Osteoblast (primary cell): ENCODE measurements at places on chromosomes 7 and 10.

- peak; percentile 96 for DNase-seq
Observed at GRCh38 chr7:157309988-157310668, 26.7 kb upstream of the DNAJB6 start.

- DNase-seq, result no peak
Observed at GRCh38 chr7:48452218-48452617, 281.0 kb downstream of the ABCA13 start.

- no peak for DNase-seq
Observed at GRCh38 chr10:47081264-47081663, 170.0 kb downstream of the PTPN20 start.

- DNase-seq, result no peak
Observed at GRCh38 chr7:30344513-30344912, 60.1 kb downstream of the ZNRF2 start.

- no peak for DNase-seq
Observed at GRCh38 chr10:22736134-22736533, 21.8 kb upstream of the PIP4K2A start.

GRCh38 chr7:82740246-82740848, 296.8 kb upstream of the CACNA2D1 start:
- DNase-seq, result no peak

GRCh38 chr7:17144322-17144721, 154.1 kb upstream of the AHR start:
- peak; percentile 59 for DNase-seq

GRCh38 chr10:114709984-114710383, 51.9 kb upstream of the ABLIM1 start:
- peak; percentile 13 for DNase-seq

- DNase-seq, result no peak
Observed at GRCh38 chr7:70589590-70589989, 542.4 kb upstream of the GALNT17 start.

GRCh38 chr10:114593816-114594468, 64.1 kb downstream of the ABLIM1 start:
- no peak for DNase-seq

DNA sequence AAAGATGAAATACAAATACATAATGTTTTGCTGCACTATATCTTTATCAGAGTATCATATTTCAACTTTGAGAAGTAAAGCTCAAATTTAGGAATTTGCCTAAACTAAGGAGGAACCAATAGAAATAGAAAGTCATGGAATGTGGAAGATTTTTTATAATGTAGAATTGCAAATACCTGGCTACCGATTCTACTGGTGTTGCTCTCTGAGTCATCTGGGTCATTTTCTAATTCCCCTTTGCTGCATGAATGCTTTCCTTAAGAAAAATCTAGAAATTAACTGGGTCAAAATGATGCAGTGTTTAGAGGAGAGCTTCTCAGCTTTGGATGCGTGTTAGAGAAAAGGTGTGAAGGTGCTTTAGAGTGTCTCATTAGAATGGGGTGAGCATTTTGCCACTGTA, 568.9 kb upstream of the ANKRD30A start:
- no peak for DNase-seq

DNA sequence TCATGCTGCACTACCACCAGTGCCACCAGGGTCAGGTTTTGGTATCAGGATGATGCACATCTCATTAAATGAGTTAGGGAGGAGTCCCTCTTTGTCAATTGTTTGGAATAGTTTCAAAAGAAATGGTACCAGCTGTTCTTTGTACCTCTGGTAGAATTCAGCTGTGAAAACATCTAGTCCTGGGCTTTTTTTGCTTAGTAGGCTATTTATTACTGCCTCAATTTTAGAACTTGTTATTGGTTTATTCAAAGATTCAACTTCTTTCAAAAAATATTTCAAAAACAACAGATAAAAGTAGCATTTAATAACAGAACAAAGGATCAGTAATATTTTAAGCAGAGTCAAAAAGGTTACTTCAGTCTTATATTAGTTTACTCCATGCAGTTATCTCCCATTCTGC, 6.4 kb upstream of the ZNF716 start:
- DNase-seq, result no peak

DNA sequence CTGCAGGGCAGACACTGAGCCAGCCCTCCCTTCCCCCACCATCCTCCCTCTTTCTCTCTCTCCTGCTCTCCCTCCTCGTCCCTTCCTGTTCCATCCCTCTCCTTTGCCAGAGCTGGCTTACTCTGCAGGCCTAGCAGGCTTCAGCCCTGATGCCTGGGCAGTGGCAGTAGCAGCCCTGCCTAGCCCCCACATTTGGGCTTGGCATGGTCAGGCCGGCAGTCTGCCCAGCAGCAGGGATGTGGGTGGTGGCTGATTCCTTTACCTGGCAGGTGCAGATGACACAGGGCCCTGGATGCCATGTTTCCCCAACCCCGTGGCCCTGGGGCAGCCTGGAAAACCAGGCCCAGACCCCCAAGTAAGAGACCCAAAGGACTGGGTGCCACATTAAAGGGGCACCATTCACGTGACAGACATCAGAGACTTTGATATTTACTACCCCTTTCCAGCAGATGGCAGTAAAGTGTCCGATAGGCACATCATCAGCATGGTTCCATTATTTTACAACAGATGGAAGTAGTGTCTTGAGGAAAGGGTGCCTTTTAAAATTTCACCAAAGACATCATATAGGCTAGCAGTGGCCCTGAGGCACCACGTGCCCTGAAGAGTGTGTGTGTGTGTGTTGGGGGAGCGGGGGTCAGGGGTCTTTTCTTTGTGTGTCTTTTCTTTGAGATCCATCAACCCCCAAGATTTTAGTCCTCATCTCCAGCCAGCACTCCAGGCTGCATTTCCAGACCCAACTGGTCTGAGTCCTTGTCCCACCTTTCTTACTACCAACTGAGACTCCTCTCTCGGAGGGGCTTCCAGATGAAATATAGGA, 5.9 kb downstream of the KCP start:
- DNase-seq, result peak; percentile 90

DNA sequence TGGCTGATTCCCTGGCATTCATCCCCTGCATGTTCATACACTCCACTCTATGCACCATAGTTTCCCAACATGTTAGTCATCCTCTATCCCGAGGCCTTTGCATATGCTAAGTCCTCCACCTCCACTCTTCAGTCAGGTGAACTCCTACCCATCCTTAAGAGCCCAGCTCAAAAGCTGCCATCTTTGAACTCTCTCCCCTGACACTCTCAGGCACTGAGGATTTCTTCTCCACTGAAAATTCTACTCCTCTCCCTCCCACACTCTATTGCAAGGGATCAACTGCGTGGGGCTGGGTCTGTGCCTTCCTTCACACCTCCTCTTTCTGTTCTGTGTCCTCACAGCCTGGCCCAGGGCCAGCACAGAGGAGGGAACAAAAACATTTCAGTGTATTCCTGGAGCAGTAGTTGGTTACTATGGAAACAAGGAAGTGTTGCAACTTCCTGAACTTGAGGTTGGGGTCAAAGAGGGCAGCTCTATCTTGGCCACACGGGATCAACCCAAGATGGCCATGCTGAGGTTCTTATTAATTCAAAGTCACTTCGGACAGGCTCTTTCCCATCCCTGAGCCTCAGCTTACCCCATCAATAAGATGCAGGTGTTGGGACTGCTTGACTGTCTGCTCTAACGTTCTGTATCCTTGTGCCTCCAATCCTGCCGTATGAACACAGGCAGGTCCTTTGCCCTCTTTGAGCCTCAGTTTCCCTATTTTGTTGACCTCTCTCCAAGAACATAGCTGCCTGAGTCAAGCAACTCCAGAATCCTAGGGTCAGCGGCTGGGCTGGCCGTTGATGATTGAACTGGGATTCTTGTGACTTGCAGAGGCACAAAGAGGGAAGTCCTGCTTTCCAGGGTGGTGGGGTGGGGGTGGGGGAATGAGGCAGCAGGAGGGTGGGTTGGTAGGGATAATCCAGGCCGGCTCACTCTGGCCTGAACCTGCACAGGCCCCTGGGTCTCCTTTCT, 15.5 kb downstream of the ZMIZ1 start:
- peak; percentile 91 for DNase-seq

DNA sequence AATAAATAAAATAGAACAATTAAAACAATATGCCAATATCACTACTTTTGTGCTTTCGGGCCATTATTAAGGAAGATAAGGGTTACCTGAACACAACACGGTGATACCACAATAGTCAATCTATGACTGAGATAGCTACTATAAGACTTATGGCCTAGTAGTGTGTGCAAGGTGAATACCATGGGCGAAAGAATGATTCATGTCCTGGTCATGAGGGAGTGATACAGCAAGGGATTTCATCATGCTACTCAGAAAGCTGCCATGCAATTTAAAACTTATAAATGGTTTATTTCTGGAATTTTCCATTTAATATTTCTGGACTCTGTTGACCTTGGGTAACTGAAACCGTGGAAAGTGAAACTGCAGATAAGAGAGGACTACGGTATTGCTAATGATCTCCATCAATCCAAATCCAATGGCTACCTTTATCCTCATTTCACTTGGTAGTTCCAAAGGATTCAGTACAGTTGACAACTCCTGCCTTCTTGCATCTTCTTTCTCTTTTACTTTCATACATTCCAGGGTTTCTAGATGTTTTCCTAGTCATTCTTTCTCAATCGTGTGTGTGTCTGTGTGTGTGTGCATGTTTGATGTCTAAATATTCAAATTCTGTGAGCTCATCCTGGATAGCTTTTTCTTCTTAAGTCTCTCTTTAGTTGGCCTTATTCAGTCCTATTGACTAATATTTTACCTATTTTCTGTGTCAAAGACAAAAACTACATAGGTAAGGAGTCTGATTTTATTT, 100.5 kb upstream of the MAGI2 start:
- peak; percentile 50 for DNase-seq
